ENCODE measurements at places on chromosomes 2 and 18.
A peak's percentile ranks its signal among the peaks of the same experiment; 100 is the strongest.

GRCh38 chr18:12076424-12077140 lies 17.1 kb upstream of the ANKRD62 start:
- peak; percentile 17 for DNase-seq

GRCh38 chr2:174486563-174487107 lies at the start of gene GPR155:
Gene GPR155 (minus strand): TSS chr2:174487029. CDS start chr2:174481956, 5,073 bp downstream.
- DNase-seq = peak; percentile 17

GRCh38 chr2:50556502-50556901 lies 475.4 kb downstream of the NRXN1 start:
- DNase-seq = no peak

DNA sequence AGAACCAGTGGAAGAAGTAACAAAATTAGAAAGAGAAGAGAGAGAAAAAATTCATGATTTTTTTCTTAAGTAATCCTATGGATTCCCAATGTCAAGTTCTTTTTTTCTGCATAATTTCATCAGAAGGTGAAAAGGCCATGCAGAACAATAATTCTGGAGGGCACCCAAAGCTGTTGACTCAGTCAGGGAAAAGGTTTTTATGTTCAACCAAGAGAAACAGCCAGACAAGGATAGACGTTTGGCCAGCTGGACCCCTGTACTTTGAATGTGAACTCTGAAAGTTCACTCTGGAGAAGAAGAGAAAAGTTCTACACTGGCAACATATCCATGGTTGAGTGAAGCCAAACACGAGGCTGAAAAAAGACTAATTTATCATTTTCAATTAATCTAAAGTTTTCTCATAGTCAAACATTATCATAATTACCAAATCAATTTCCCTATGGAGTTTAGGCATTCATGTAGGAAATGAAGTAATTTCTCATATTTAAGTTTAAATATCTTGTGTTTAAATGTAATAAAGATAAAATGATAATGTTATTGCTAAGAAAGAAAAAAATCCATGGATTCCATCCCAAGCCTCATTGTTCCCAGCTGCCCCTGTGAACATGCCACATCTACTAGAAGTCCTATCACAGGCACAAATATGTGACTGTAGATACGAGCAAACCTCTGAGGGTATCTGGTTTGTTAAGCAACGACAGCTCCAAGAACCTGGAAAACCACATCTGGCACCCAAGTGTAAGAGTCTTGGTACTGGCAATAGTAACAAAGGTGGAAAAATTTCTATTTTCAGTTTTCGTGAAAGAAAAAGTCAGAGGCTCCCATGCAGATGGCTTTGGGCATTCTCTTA lies 742.7 kb upstream of the ACVR2A start:
- no peak for DNase-seq

- peak; percentile 61 for DNase-seq
Measured at GRCh38 chr2:158745067-158745865, 49.9 kb upstream of the DAPL1 start.

GRCh38 chr2:133456156-133456555 lies 112.1 kb downstream of the NCKAP5 start:
- DNase-seq = no peak

DNA sequence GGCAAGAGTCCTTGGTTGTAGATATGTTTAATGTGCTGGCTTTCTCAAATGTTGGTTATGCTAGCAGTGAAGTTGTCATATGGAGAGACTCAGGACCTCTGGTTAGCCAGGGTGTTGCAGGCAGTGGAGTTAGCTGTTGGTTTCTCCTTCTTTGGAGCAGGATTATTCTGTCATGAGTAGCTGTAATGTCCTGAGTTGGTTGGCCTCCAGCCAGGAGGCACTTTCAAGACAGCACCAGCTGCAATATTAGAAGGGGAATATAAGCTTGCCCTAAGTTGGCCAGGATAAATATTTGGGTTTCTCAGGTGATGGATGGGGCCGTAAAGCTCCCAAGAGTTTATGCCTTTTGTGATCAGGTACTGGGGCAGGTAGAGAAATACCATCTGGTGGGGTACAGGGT lies 65.5 kb downstream of the MSTN start:
- DNase-seq = no peak

DNA sequence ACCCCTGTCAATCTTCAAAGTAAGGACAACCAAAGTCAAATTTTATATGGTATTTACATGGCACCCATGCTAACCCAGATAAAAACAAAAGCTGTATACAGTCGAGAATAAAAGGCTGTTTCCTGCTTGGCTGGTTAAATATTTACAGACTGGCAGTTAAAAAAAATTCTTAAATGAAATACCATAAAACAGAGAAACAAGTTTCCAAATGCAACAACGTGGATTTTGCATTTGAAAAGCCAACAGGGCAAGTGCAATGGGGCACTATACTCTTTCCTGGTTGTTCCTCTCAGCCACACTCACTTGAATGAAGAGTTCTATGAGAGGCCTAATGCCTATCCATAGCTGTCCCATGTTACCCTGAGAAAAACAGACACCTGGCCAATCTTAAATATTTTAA lies 6.1 kb upstream of the NR4A2 start:
- DNase-seq = no peak

GRCh38 chr18:23137788-23138216 lies 2.5 kb downstream of the CABLES1 start:
- DNase-seq = no peak

- peak; percentile 99 for DNase-seq
Measured at GRCh38 chr2:33476131-33476792, at the start of gene RASGRP3. Gene RASGRP3 (plus strand): TSS chr2:33476649. CDS start chr2:33515137, 38,488 bp downstream.

GRCh38 chr18:10009321-10010144 lies 95.7 kb downstream of the VAPA start:
- DNase-seq = no peak

DNA sequence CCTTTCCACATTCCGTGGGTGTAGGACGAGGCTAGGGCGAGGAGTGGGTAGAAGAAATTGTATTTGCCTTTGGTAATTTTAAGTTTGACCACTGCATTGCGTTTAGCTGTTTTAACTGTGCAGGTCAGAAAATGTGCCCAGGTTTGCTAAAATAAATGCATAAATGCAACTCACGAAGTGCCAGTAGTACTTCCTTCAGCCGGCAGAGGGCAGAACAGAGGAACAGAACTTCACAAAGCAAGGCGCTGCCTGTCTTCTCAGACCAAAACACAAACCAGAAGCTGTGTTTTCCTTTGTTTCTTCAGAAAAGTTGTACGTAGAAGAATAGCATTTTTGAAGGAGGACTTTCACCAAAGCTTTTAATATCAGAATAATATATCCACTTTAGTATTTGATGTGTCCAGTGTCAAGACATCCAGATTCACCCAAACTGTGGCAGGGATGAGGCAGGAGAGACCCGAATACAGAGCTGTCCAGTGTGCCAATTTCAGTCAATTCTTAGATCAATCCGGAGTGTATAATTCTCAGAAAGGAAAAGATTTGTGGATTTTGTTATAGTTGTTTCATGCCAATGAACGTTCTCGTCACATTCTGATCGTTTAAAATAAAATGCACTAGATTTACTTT lies 348.6 kb downstream of the DLGAP1 start:
- DNase-seq = peak; percentile 27

- no peak for DNase-seq
Measured at GRCh38 chr18:57014772-57015413, 132.0 kb upstream of the BOD1L2 start.

Measured in fibroblast of gingiva (primary cell).